Right ventricle myocardium superior (tissue), 1 donor: ENCODE measurements at places on chromosomes 11 and 22.

- peak; percentile 76 for DNase-seq
Measured at GRCh38 chr11:67240576-67241389, 25.5 kb upstream of the GRK2 start.

- no peak for DNase-seq
Measured at GRCh38 chr11:93000511-93001476, 31.3 kb downstream of the MTNR1B start.

DNA sequence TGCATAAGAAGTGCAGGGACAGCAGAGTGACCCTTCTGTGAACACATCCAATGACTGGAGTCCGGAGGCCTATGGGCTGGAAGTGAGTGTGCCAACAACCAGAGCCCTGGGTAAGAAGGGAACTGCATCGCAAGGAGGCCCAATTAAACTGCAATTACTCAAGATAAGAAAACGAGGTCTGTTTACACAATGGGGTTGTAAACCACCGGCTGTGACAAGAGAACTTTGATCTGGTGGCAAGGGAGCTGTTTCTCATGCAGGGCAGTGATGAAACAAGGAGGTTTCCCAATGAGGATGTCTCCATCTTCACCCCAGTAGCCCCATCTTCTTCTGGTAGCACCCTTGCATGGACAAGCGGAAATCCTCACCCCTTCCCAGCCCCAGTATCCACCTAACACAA lies 21.5 kb downstream of the ETS1 start:
- no peak for DNase-seq

DNA sequence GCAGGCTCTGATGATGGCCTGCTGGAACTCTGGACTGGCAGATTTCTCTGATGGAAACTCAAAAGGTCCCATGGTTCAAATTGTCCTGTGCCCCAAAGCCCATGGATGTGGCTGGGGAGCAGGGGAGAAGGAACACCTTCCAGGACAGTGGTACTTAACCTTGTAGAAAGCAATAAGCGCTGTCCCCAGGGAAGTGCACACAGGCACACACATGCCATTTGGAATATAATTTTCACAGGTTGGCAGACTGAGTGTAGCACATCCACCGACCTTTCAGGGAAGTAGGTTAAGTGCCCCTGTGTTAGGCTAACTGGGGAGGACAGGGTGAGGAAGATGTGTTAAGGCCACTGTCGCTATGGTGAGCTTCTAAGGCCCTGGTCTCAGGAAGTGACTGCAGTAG lies 17.8 kb downstream of the DDX25 start:
- no peak for DNase-seq

DNA sequence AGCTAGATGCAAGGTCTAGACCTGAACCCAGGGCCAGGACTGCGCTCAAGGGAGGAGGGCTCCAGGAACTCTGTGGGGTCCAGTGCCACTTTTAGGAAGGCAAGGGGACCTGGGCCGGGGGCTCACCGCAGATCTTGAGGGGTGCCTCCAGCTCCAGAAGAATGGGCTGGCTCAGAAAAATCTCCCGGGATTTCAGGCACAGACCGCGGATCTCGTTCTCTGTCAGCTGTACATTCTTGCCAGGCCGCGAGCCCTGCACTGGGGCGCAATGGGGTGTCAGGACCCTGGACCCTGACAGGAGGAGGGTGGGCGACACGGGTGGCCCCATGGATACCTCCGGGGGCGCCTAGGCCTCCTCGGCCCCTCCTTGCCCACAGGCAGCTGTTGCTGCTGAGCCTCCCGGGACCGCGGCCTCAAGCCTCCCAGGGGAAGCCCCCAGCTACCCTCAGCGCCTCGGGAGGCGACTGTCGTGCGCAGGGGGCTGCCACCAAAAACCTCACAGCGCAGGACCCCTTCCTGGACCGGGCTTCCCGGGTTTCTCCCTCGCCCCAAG lies 640 bp downstream of the PPP1CA start:
- DNase-seq, result peak; percentile 57
